ENCODE measurements at places on chromosomes 13 and 19. TPM values are rescaled to one million over a fixed set of nuclear protein-coding genes. Genes with fewer than 3 reads are reported as not detected.

GRCh38 chr19:30084390-30084819, 142.4 kb downstream of the URI1 start:
- no peak for DNase-seq

DNA sequence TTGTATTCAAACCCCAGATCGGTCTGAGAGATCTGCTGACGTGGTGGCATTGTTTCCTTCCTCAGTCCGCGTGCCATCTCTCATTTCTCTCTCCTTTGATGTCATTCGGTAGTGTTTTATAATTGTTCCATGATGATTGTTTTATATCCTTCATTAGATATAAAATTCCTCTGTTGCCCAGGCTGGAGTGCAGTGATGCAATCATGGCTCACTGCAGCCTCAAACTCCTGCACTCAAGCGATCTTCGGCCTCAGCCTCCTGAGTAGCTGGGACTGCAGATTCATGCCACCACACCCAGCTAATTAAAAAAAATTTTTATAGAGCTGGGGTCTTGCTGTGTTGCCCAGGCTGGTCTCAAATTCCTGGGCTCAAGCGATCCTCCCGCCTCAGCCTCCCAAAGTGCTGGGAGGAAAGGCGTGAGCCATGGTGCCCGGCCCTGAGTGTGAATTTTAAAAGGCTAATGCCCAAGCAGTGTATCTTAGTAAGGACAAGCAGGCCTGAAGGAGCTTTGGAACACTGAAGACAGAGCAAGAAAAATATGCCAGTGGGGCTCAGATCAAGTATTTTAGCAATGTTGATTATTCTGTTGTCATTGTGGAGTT, 5.3 kb downstream of the ZNF57 start:
- no peak for DNase-seq

- no peak for DNase-seq
Measured at GRCh38 chr13:39035204-39035603, 2.7 kb downstream of the PROSER1 start.

The GNG7 gene
- total RNA-seq = not detected

- no peak for DNase-seq
Measured at GRCh38 chr19:47429140-47429793, 9.9 kb upstream of the MEIS3 start.

The C13orf42 gene
- total RNA-seq = not detected

DNA sequence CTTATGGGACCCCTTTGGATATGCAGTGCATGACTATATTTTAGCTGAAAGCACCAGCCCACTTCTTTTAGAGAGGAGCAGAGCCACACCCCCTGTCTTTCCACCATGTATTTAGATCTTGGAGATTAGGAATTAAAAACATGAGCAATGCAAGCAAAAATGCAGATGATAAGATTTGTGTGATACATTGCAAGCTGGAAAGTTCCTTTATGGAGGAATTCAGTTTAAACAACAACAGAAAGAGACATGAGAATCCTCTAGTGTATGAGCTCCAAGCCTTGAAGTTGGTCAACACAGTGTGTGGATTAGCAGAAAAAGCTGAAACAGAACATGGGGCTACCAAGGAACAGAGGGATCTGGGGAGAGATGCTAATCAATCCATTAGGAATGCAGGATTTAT, 529.8 kb upstream of the NBEA start:
- no peak for DNase-seq

The SLC15A1 gene
- total RNA-seq = not detected

The VMAC gene
- 3.1 TPM for total RNA-seq
